Activated T-helper 17 cell treated with anti-CD3 and anti-CD28 coated beads, Interleukin-2, amount 50 U/mL, for 72 hours (primary cell): ENCODE measurements at places on chromosomes 3 and 15.

DNA sequence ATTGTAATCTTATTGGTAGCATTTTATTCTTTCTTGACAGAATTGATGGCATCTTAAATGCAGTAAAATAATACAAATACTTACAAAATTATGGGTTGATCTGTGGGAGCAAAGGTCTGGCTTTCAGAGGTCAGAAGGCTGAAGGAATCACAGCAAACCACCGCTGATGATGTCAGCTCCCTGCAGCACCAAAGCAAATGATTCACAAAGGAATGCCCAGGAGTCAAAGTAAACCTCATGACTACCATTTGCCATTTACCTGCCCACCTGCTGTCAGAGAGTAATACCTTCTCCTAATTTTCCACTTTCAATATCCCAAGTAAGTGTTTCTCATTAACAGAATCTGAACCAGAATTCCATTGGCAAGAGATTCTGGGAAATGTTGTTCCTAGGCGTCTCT, 46.1 kb downstream of the CPA3 start:
- ATAC-seq = no peak

DNA sequence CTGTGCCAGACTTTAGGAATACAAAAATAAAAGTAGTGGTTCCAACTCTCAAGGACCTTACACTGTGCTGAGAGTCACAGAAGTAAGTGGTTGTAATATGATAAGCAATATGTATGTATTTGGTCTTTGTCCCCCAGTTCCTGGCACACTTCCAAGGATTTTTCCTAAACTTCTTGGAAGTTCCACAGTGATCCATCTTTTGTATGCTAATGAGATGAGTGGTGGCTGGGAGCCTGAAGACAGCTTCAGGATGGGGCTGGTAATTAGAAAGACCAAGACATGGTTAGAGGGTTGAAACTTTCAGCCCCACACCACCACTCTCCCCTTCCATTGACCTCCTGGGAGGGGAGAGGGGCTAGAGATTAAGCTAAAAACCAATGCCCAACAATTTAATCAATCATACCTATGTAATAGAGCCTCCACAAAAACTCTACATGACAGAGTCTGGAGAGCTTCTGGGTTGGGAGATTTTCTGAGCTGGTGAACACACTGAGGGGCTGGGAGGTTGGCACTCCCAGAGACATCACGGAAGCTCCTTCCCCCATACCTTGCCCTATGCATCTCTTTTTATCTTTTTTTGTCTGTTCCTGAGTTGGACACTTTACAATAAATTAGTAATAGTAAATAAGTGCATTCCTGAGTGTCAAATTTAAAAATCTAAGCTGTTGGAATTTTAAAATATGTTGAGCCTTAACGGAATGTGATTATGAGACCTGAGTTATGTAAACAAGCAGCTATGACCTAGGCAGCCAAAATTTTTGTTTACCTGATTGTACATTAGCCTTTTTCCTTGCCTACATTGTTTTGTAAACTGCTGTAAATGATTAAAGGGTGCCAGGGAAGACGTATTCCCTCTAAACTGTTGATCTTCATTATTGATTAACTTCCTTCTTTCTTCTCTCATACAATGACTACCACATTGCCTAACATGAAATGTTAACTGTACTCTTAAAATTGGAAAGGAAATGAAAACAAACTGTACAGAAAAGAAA, 24.3 kb downstream of the CD200R1L start:
- ATAC-seq = no peak

- no peak for ATAC-seq
Measured at GRCh38 chr15:29968895-29969561, 113.7 kb upstream of the GOLGA8J start.

DNA sequence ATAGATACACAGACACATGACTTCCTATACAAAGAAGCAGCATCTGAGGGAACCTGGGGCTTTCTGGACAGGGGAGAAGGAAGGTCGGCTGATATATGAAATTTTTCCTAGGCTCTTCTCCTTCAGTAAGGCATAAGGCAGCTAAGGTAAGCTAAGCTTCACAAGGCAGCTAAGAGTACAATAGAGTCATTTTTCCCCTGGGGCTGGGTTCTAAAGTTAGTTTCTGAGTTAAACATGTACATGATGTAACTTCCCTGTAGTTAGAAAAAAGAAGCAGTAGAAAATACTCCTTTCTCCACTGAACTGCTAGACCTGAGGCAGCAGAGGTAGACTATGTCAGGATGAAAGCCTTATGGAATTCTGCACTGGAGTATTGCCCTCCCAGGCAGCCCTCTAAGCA, 109.6 kb downstream of the PLD1 start:
- no peak for ATAC-seq

- ATAC-seq = no peak
Measured at GRCh38 chr3:157077565-157077991, 82.4 kb downstream of the CCNL1 start.

GRCh38 chr15:85749261-85750151, 45.2 kb downstream of the KLHL25 start:
- no peak for ATAC-seq
